ENCODE measurements at places on chromosomes 12 and 14.

- DNase-seq = no peak
Measured at GRCh38 chr12:53785161-53785560, 33.4 kb upstream of the CISTR start.

- no peak for DNase-seq
Measured at GRCh38 chr14:58770491-58770982, 132.8 kb downstream of the DACT1 start.

- DNase-seq = no peak
Measured at GRCh38 chr12:67410246-67410645, 141.1 kb downstream of the CAND1 start.

GRCh38 chr12:79183926-79184325 is 319.4 kb downstream of the SYT1 start:
- DNase-seq = no peak

DNA sequence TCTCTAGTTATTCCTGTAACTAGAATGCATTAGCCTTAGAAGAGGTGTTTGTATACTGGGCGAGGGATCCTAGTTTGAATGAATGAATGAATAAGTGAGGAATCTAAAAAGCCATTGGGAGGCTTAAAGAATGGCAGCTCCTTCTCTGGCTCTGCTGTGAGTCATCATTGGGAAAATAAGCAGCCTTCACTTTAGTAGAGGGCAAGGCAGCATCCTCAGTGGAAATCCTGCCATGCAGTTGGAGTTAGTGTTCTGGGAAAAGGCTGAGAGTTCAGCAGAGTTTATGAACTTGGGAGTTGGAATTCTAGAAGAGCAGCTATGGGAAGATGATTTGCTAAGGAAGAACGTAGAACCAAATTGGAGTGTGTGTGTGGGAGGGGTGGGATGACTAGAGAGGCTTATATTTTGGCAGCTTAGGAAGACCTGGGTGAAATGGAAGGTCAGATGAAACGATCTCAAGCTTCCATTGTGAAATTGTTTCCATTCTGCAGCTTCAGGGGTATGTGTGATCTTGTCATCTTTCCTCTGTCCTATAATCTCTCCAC is 120.8 kb downstream of the PTCSC3 start:
- no peak for DNase-seq

- DNase-seq = no peak
Measured at GRCh38 chr14:41313196-41313595, 293.5 kb upstream of the LRFN5 start.

All from CD4-positive, alpha-beta T cell treated with Interleukin-17A for 4 hours (primary cell).